ENCODE measurements at places on chromosomes 11 and 22.

DNA sequence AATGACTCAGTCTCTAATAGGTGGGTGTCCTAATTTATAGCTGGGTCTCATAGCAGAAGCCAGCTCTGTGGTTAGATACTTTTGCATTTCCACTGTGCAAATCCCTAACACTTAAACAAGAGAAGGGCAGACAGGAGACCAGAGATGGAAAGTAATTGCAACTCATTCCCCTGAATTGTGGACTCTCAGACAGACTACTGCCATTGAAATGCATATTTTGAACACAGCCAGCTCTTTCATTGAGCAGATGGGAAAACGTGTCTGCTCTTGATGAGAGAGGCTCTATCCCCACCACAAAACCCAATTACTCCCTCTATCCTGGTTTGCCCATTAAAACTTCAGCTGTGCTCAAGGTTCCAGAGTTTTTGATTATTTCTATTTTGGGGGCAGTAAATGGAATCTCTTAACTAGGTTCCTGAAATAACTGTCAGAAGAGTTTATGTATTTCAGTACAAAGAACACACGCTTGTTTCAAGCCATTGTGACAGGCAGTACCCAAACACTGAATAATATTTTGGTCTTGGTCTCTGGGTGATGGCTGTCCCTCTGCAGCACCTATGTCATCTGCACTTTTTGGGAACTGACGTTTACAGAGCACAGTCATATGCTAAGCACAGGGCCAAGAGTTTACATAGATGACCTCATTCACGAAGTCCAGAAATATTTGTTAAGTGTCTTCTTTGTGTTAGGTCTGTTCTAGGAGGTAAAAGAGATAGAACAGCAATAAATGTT, 41.7 kb downstream of the FAM227A start:
- no peak for DNase-seq

DNA sequence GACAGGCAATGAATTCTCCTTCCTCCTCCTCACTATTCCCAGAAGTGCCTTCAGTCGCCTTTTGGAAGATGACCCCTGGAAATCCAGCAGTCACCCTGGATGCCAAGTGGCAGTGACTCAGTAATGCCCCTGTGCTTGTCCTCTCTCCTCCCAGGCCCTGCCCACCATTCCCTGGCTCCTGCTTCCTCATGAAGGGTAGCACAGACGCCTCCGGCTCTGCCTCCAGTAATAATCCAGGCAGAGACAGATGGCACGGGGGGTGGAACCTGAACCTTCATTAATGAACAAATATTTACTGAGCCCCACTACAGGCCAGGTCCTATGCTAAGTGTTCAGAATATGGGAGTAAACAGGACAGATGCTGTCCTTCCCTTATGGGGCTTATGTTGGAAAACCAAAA, 23.2 kb downstream of the SYT13 start:
- DNase-seq = no peak

DNA sequence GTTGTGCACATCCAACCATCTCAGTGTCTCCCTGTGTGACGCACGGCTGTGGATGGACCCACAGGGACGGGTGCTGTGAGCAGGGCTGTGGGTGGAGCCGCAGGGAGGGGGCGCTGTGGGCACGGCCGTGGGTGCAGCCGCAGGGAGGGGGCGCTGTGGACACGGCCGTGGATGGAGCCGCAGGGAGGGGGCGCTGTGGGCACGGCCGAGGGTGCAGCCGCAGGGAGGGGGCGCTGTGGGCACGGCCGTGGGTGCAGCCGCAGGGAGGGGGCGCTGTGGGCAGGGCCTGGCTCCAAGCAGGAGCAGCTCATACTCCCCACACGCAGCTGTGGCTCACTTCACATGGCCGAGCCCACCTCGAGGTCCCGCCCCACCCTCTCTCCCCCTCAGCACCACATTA, 6.0 kb upstream of the MAPK11 start:
- peak; percentile 28 for DNase-seq

- no peak for DNase-seq
Observed at GRCh38 chr11:64268025-64268892, 16.2 kb downstream of the BAD start.

GRCh38 chr11:16194566-16194965, 161.8 kb downstream of the SOX6 start:
- no peak for DNase-seq

- DNase-seq = no peak
Observed at GRCh38 chr11:96126917-96127595, 203.1 kb upstream of the MTMR2 start.

- DNase-seq = no peak
Observed at GRCh38 chr11:65113361-65113756, 1.7 kb downstream of the TM7SF2 start.

- DNase-seq = no peak
Observed at GRCh38 chr22:49768077-49768910, 59.4 kb downstream of the BRD1 start.

GRCh38 chr11:73349633-73350032, 26.6 kb upstream of the RELT start:
- no peak for DNase-seq

- DNase-seq = no peak
Observed at GRCh38 chr11:22976146-22976545, 115.9 kb upstream of the CCDC179 start.

DNA sequence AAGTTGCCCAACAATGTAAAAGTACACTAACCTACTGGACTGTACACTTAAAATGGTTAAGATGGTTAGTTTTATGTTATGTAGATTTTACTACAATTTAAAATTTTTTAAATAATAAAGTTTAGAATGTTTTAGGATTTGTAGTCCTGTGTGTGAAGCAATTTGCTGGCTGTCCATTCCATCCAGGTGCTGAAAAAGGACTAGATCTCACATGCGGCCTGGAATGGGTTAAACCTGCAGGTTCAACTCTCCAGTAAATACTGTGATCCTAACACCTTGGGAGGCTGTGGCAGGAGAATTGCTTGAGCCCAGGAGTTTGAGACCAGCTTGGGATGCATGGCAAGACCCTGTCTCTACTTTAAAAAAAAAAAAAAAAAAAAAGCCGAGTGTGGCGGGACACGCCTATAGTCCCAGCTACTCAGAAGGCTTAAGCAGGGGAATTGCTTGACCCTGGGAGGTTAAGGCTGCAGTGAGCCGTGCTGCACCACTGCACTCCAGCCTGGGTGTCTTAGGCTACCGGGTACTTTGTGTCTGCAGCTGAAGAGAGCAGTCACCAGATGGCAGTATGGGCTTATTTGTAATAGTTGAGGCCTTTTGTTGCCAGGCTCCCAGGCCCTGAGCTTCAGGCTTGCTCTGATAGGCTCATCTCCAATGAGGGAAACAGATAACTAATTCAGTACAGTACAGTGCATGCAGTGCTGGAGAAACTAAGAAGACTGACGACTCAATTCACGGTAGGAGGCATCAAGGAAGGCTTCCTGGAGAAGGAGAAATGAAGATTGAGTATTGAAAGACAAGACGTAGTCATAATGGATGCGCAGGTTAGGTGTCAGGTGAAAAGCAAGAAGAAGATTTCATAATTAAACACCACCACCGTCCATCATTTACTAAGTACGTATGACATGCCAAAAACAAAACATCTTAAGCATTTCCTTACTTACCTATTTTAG, 64.7 kb upstream of the ASPHD2 start:
- peak; percentile 78 for DNase-seq

DNA sequence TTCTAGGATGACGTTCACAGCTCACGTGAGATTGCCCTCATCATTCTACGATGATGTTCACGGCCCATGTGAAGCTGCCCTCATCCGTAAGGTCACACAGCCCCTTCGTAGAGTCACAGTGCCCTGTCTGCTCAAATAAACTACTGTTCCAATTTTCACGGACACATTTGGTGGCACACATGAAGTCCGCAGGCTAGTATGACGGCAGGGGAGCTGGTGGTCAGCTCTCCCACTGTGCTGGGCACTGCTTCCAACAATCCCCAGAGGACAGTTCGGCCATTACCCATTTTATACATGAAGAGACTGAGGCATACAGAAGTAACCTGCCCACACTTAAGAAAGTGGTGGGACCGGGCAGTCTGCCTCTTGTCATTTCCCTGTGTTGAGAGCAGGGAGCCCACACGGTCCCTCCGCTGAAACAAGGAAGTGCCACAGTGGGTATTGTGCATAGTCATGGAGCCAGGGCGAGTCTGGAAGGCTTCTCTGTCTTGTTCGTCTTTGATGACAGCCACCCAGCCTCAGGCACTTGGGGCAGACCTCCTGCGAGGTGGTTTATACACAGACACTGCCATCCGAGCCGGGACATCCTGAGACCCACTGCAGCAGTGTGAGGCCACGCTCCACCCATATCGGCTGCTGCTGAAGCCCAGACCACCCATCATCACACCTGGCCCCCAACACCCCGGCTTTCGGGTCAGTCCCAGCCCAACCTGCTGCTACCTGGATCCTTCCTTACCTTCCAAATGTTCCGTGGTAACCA, 114.3 kb downstream of the PHF21B start:
- DNase-seq = no peak

- DNase-seq = no peak
Observed at GRCh38 chr11:32115446-32115845, 24.6 kb downstream of the RCN1 start.

- DNase-seq = no peak
Observed at GRCh38 chr11:88040148-88040496, 135.1 kb downstream of the RAB38 start.

- no peak for DNase-seq
Observed at GRCh38 chr11:44399968-44400367, 90.0 kb upstream of the ALX4 start.

DNA sequence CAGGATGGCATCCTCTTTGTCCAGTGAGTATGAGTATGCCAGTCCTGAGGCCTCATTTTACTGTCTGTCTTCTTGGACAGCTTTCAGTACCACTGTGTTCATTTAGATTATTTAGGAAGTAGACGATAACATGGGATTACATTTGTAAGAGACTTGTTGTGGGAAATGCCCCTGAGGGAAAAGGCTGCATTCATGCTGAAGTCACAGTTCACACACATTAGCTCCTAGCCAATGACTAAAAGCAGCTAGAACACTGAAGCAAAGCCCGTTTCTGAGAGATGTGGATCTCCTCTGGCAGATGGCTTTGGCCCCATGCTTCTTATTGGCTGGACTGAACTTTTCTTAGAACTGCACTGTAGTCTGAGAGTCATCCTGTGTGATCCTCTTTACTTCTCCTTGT, 242.4 kb downstream of the FAM76B start:
- DNase-seq = no peak

- DNase-seq = no peak
Observed at GRCh38 chr22:26479792-26480610, 3.6 kb downstream of the HPS4 start.

DNA sequence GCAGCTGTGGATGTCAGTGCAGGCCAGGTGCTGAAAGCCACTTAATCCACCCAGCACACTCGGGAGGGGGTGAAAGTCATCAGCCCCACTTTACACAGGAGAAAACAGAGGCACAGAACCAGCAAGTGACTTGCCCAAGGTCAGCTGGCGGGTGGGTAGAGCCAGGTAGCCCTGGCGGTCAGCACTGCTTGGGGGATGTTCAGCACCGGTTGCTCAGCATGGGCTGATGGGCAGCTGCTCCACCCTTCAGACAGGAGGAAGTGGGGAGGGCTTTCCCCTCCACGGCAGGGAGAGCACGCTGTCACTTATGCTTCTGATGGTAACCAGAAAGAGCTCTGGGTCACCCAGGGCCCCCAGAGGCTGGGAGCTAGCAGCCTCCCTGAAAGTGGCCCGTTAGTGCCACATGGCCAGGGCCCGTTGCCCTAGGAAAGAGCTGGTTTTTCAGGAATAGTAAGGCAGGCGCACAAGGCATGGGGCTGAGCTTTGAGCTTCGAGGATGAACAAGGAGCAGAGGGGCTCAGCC, 417.9 kb downstream of the CTTN start:
- no peak for DNase-seq

DNA sequence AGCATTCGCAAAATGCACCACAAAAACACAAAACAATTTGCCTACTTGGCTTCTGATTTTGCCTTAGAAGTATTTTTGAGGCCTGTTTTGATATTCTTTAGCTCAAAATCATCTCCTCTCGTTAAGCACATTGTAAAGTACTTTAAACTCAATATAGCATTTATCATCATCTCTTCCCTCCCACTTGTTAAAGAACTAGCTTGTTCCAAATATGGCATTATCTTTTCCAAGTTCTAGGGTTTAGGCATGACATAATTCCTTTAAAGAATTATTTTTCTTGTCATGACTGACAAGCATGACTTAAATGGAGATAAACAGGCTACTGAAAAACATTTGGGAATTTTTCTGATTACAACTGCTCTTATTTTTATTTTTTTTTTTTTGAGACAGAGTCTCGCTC, 21.3 kb downstream of the CELF1 start:
- DNase-seq = no peak

- DNase-seq = no peak
Observed at GRCh38 chr11:16404781-16405285, 48.5 kb upstream of the SOX6 start.

DNA sequence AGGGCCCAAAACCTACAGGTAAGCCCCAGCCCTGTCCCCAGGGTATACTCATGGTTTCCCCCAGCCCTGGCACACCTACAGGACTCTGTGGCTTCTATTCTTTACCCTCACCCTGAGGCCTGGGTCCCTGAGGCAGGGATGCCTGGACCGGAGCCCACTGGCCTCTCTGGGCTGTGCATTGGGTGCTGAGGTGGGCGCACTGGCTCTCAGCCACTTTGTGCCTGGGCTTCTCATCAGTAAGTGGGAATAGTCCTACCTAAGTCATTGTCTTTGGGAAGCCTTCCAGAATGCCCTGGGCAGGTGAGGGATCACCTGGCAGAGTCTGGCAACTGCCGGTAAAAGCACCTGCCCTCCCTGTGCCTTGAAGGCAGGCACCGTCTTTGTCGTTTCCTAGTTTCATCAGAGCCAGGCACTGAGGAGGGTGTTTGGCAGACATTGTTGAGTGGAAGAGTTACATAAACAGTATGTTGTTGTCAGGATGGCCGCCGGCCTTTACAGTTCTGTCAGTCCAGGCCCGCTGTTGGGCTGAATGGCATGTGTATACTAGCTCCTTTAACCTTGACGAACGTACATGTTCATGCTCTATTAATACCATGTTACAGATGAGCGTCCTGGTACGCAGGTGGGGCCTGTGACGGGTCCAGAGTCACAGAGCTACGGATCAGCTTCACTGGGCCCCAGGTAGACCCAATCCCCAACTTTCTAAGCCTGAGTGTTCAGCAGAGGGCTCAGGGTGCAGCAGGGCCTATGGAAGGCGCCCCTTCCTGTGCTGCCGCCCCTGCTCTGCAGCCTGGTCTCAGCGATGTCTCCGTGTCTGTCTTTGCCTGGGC, 23.0 kb downstream of the SHANK3 start:
- DNase-seq = no peak

DNA sequence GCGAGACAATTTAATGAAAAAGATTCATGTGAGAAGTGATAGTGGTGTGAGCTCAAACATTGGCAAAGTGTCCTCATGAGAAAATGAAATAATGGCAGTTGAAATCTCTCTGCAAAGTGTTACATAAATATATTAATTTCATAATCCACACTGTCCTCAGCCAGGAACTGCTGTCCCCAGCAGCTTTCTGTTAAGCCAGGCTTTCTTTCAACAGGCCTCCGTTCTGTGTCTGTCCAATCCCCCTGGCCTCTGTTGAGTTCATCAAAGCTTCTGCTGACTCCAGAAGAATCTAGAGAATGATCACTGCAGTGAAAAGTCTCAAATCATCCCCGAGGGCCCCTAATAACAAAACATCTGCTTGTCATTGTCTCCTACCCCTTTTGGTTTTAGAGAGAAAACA, 10.0 kb upstream of the ASCC2 start:
- no peak for DNase-seq
